Gastroesophageal sphincter (tissue), 4 donors: ENCODE measurements at places on chromosomes 13 and 19. TPM values are rescaled to one million over a fixed set of nuclear protein-coding genes. Genes with fewer than 3 reads are reported as not detected.

GRCh38 chr19:47652285-47652684, 43.4 kb downstream of the BICRA start:
- no peak for ATAC-seq

GRCh38 chr13:98299966-98300350, 122.9 kb upstream of the RNF113B start:
- ATAC-seq, result no peak

DMRTC2 gene
- total RNA-seq, result not detected

PRR36 gene
- total RNA-seq, result not detected
